ENCODE measurements at places on chromosomes 2 and 18.

GRCh38 chr2:69774984-69775982, 33.3 kb downstream of the ANXA4 start:
- DNase-seq = no peak

- DNase-seq = no peak
Measured at GRCh38 chr2:241808721-241809382, at the start of gene NEU4. Gene NEU4, plus strand, starts transcription at chr2:241809193. Its CDS starts 5,292 bp downstream, at chr2:241814485.

DNA sequence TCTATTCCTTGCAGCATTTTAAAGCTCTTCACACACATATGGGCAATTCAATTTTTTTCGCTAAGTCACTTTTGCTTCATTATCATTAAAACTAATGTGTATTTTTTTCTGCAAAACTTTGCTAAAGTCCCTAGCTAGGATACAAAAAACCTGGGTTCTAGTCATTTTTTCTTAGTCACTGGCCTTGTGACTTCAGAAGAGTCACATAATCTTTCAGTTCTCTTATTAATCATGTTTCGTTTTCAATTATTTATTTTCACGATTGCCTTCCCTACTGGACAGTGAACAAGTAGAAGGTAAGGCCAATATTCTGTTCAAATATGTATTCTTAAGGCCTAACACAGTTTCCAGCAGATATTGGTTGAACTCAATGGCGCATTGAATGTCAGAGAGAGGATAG, 60.9 kb upstream of the CYRIA start:
- no peak for DNase-seq

DNA sequence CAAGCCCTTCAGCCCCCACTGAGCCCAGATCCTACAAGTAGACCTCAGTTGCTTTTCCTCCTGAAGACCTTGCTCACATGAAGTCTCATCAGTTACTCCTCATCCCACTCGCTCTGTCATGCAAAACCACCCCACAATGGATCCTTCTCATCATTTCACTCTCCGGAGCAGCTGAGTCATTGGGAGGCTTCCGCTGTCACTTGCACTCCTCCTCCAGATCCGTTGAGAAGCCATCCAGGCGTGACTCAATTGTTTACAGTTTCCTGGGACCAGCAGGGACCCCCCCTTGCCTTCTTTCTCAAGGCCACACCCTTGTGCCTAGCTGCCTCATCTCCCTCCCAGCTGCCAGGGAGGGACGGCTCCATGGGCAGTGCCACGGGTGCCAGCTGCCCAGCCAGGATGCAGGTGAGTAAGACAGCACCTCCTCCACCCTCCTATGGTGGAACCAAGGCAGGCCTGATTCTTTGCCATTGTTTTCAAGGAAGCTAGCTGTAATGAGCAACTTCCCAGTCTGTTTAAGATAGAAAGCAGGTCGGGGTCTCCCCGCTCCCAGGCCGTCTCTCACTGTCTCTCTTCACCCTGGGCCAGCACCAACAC, 16.3 kb downstream of the GPR55 start:
- peak; percentile 68 for DNase-seq

GRCh38 chr2:198659096-198659870, 798.5 kb downstream of the SATB2 start:
- no peak for DNase-seq

DNA sequence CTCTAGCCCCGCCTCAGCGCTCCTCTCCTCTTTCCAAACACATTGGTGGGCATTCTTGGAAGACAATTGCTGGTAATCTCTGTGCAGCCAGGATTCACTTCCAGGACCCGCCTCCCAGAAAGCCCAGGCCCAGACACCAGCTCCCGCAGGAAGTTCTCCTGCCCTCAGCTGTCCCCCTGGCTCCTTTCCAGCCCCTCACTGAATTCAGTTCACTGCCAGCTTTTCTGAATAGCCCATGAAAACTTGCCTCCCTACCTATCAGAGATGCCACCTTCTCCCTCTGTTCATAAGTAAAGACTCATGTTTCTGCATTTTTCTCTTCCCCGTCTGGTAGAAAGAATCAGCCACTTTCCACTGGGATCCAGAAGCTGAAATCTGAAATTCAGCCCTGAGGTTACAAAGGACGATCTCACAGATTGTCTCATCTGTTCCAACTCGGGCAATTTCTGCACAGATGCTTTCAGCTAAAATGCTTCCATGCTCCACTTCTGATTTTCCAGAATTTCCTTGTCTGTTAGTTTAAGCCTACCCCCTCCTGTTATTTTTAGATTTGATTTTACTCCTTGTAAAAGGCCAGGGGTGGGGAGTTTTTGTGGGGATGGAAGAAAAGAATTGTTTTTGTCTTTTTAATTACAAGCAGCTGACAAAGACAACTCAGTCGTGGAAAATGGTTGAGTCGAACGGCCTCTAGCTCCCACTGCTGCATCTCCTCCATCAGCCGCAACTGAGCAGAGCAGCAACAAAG, 98.1 kb downstream of the SP3 start:
- DNase-seq = no peak

- DNase-seq = no peak
Measured at GRCh38 chr2:160063271-160063670, 856 bp upstream of the PLA2R1 start.

GRCh38 chr2:112733456-112733855, 12.6 kb downstream of the NT5DC4 start:
- DNase-seq = no peak

- no peak for DNase-seq
Measured at GRCh38 chr18:49015886-49016647, 65.3 kb upstream of the SMAD7 start.

GRCh38 chr18:62325806-62326645, 916 bp downstream of the TNFRSF11A start:
- DNase-seq = no peak
